ENCODE measurements at places on chromosomes 3 and 15.

GRCh38 chr15:33243393-33243792 is 48.9 kb upstream of the FMN1 start:
- DNase-seq = peak; percentile 41

GRCh38 chr3:181176601-181177000 is 187.1 kb upstream of the DNAJC19 start:
- peak; percentile 56 for DNase-seq

DNA sequence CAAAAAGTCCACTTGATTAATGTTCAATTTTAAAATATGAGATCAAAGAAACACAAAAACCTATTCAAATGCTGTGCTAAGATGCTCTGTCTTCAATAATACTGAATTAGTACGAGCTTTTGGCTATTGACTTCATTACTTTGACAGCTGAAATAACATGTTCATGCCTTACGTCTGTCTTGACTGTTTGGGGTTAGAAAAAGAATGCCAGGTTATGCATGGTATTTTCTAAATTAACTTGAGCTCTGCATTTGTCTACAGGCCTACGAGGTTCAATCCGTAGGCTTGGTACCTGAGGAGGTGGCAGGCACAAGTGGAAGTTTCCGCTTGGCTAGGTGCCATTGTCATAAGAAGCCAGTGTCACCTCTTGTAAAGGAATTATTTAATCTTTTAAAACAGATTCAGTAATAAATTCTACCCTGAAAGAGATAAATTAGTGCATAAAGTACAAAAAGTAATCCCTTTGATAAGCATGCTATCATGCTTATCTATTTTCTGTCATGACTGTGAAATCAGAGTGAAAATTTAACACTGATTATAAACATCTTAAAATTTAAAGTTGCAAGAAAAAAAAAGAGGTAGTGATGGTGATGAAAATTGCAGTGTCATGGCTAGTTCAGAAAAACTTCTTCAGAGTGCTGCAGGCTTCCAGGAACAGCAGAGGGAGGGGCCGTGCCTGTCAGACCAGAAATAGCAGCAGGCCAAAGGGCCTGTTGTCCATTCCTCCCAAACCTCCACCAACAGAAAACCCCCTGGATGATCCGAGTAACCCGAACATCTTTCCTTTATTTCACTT is 115.7 kb downstream of the ARRDC4 start:
- DNase-seq = no peak

DNA sequence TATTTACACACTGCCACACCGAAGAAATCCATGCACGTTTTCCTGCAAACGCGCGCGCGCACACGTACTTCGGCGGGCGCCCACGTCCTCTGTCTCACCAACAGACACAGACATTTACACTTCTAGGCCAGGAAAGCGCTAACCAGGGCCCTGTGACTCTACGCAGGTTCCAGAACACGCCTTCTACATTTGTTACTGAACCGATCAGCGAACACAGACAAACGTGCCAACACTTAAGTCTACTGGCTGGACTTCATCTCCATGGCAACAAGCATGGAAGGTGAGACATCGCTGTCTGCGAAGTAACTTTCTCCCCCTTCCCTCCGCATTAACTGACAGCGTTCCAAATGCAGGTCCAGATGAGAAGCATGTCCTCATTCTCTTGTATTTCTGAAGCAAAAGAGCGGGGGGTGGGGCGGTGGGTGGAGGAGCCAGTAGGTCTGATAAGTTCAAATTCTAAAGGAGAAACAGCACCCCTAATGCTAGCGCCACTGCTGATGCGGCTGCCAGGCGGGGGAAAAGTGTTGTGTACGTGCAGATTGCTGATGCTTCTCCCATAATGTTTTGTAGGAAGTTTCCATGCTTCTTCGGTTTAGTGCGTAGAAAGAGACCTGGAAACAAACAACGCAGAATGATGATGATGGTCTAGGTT is at the start of gene CTXN2:
Gene CTXN2 (plus strand): TSS at position 92 of the 652 bp plus-strand sequence. CDS start 9,636 bp downstream, outside the sequence.
- no peak for DNase-seq

DNA sequence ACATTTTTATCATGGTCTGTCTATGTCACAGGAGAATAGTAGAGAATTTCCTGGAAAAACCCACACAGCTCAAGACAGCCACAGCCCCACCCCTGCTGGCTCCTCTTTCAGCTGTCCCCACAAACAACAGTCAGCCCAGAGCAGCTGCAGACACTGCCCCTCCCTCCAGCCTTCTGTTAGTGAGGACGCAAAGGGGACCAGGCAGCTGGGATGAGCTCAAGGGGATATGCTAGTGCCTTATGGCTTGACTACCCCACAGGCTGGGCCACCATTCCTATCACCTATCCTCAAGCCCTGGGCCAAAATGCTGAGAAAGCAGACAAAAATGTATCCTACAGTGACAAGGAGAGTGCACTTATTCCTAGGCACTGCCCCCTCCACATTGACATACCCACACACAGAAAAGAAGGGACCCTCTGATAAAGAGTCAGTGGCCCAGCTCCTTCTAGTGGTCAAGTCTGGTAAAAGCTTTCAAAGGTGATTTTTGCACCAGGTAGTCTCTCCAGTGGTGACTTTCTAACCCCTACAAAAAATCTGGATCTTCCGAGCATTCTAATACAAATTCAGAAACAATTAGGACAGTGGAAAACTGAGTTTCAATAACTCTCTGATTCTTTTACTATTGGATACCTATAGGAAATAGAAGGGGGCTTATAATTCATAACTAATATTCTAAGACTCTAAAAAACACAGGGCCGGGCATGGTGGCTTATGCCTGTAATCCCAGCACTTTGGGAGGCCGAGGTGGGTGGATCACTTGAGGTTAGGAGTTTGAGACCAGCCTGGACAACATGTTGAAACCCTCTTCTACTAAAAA is 3.0 kb upstream of the MAP1A start:
- peak; percentile 12 for DNase-seq

GRCh38 chr15:95479308-95479707 is 851.2 kb upstream of the NR2F2 start:
- no peak for DNase-seq

- DNase-seq = no peak
These were observed 73.1 kb downstream of the FGF7 start for GRCh38 chr15:49495993-49496753.

DNA sequence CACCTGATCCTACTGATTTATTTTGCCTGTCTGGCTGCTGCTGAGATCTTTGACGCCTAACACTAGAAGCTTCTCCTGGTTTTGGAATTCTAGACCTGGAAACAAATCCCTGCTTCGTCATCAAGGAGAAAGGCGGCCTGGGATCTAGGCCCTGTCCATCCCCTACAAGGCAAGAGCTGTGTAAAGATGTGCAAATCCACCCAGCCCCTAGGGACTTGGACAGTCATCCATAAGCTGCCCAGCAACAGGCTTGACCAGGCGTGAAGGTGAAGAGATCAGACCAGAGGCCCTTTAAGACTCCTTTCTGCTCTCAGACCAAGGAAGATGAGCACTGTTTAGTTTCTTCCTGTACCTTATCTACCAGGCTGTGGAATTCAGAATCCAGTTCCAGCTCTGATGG is 32.2 kb downstream of the SLC41A3 start:
- no peak for DNase-seq

DNA sequence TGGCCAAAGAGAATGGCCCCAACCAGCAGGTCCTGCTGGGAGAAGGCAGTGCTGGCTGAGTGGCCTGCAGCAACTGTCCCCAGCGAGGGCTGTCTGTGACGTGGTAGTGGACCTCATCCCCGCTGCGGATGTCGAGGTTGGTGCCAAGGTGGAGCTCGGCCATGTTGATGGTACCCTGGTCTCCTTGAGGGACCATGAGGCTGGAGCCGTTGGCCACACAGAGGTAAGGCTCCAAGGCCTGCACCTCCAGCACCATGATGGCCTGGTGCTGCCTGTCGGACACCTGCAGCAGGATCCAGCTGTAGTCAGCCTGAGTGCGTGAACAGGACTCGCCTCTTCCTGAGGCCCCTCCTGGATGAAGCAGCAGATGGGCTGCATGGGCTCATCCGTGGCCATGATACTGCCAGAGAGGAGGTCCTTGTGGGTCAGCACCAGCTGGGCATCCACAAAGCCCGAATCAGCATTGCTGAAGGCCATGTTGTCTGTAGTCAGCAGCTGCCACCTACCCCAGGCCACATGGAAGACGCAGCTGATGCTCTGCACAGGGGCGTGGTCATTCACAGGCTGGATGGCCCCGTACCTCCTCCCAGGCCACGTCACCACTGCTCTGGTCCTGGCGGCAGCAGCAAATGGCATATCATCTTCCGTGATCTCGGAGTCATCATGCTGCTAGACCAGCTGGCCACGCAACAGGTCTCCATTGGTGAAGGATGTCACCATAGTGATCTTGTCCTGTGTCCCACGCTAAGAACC is 167.5 kb downstream of the GOLGA6L4 start:
- DNase-seq = no peak

GRCh38 chr3:52053307-52054304 is 2.8 kb downstream of the DUSP7 start:
- peak; percentile 10 for DNase-seq

DNA sequence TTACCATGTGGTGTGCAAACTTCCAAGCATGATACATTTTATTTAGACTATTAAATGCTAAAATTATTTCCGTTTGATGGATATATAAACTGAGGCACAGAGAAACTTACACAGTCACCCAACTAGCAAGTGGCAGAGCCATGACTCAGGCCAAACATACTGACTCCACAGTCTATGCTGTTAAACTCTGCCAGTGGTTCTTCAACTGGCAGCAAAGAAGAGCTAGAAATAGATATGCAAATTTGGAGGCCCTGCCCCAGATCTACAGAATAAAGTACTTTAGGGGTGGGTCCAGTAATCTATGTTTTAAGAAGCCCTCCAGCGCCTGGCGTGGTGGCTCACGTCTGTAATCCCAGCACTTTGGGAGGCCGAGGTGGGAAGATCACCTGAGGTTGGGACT is 400.0 kb downstream of the FOXP1 start:
- DNase-seq = no peak

DNA sequence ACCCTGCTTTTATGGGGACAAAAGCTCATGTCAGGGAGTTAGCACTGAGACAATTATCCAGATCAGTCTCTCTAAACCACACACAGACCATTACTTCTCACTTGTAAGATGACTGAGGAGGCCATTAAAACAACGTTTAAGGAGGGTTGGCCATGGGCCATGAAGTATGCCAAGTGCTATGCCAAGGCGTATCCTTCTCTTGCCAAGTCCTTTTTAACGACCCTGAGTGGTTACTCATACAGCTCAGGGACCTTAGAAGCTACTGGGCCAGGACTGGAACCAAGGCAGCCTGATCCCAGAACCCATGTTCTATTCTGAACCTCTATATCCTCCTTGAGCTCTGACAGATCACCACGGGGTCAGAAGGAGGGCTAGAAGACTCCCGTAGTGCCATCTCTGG is 50.0 kb downstream of the NMNAT3 start:
- DNase-seq = no peak
